ENCODE measurements at places on chromosomes 13 and 19.

GRCh38 chr19:31120952-31121351 lies 228.3 kb downstream of the TSHZ3 start:
- no peak for DNase-seq

- DNase-seq, result no peak
These were observed 248.7 kb downstream of the KLF5 start for GRCh38 chr13:73307481-73307880.

DNA sequence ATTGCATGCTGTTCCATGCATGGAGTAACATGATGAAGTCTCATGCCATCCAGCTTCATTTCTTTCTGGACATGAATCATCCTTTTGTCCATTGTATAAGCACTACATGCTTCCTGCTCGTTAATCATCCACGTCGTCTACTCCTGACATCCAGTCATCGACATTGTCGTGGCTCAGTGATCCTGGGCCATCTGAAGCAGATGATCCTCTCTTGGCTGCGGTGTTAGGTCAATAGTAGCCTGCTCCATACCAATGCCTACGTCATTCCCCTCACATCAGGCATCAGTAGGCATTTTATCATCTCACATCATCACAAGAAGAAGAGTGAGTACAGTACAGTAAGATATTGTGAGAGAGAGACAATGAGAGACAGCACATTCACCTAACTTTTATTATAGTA lies 7.9 kb upstream of the MYO16 start:
- no peak for DNase-seq

DNA sequence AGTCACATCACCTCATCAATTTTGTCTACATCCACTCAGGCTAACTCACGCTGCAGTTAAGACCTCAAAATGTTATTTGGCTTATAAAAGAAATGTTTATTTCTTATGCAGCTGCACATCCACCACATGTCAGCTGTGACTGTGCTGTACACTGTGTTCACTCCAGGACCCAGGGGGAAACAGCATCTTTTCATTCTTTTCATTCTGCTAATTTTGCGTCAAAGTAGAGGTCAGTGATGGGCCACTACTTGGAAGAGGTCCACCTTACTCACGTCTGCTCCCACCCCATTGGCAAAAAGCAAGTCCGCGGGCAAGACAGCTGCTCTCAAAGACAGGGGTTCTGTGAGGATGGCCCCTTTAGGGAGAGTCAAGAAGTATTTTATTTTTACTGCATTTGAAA lies 4.5 kb upstream of the DCT start:
- DNase-seq, result no peak

DNA sequence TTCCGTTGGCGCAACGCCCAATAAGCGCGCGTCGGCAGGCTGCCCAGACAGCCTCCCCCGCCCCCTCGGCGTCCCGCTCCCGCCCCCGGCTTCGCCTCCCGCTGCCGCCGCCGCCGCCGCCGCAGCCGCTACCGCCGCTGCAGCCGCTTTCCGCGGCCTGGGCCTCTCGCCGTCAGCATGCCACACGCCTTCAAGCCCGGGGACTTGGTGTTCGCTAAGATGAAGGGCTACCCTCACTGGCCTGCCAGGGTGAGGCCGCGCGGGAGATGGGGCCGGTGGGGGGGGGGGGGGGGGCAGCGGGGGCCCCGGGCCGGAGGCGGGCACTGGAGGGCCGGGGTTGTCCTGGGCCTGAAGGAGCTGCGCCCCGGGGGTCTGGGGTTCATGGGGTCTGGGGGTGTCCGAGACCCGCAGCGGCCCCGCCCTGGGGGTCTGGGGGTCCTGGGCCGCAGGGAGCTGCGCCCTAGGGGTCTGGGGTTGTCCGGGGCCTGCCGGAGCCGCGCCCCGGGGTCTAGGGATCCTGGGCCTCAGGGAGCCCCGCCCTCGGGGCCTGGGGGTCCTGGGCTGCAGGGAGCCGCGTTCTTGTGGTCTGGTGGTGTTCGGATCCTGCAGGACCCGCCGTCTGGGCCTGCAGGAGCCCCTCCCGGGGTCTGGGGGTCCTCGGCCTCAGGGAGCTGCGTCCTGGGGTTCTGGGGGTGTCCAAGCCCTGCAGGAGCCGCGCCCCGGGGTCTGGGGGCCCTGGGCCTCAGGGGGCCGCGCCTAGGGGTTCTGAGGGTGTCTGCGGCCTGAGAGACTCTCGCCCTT lies at the start of gene HDGFL2:
TSS of gene HDGFL2 (plus strand) at position 124 of the 801 bp plus-strand sequence. CDS start at position 178, 54 bp downstream.
- no peak for DNase-seq

All from A549 (cell line).